Left kidney (tissue), 8 donors: ENCODE measurements at places on chromosomes 2 and 18. TPM values are rescaled to one million over a fixed set of nuclear protein-coding genes. Genes with fewer than 3 reads are reported as not detected.
A peak's percentile ranks its signal among the peaks of the same experiment; 100 is the strongest.

GRCh38 chr2:123077101-123077500 is 948.0 kb upstream of the CNTNAP5 start:
- no peak for DNase-seq

DNA sequence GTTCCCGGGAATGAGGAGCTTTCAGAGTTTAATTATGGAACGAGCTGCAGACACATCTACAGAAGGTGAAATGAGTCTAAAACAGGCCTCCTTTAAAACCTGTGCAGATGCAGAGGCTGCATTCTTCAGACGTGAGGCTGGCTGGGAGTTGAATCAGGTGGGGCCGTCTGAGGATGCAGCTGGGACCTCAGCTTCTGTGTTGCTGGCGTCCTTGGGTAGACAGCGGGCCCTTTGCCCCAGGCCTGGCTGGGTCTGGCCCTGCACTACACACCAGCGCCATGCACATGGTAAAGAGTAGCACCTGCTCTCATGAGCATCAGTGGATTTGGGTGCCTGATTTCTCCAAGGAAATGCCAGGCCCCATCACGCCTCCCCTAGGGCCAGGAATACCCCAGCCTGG is 67.3 kb downstream of the TMEM18 start:
- no peak for DNase-seq

GRCh38 chr2:119771331-119771730 is 11.6 kb downstream of the PTPN4 start:
- DNase-seq, result no peak

PSTPIP2 gene
- polyA plus RNA-seq, result 17.1 TPM

GRCh38 chr2:234958746-234959395 is 7.1 kb downstream of the SH3BP4 start:
- no peak for DNase-seq

DNA sequence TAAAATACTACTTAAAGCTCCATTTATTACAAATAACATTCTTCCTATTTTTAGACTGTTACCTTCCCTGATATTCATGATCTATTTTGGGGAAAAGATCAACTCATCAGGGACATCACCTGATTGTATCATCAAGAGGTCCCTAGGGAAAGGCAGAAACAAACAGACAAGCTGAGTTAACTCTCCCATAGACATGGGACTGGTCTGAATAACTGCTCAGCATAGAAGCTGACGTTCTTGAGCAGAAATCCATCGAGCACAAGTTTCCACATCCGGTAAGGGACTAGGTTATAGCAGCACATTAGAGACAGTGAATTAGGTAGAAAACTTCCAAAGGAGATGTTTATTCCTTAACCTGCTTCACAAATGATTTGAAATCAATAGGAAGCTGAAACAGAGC is 1100.4 kb upstream of the SLC39A10 start:
- DNase-seq, result no peak

DNAJC5G gene
- polyA plus RNA-seq, result 2.0 TPM

DNA sequence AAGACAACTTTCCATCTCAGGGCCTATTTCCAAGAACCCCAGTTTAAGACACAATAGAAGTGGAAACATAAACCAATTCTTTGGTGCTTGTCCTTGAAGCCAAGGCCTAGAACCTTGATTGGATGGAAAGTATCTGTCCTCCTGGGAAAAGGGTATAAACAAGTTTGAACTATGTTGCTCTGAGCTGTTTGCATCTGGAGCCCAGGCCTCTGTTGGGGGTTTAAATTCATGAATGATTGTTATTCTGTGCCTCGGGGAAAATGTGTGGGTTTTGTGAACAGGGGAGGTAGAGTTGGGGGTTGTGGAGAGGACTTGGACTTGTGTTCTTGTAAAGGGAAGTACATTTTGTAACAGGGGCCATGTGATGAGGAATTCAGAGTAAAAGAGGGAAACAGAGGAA is 406.1 kb downstream of the SLC4A3 start:
- no peak for DNase-seq

GRCh38 chr18:32093102-32093511 is 1.4 kb downstream of the RNF138 start:
- peak; percentile 52 for DNase-seq

- DNase-seq, result no peak
These were observed 356.5 kb upstream of the GULP1 start for GRCh38 chr2:187935126-187935525.

DNA sequence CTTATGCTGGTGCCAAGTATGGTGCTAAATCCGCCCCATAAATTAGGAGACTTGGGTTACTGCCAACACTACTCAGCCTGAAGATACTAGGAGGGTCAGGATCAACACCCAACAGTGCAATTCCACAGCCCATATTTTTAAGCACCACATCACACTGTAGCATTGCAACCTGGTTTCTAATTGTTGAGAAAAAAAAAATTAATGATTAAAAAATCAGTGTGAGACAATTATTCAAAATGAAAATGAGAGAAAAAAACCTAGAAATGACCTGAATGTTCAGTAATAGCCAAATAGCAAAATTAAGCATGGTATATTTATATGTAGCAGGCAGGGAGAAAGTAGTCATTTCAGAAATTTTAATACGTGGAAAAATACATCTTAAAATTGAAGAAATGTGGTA is 29.2 kb upstream of the HNRNPLL start:
- no peak for DNase-seq

DNA sequence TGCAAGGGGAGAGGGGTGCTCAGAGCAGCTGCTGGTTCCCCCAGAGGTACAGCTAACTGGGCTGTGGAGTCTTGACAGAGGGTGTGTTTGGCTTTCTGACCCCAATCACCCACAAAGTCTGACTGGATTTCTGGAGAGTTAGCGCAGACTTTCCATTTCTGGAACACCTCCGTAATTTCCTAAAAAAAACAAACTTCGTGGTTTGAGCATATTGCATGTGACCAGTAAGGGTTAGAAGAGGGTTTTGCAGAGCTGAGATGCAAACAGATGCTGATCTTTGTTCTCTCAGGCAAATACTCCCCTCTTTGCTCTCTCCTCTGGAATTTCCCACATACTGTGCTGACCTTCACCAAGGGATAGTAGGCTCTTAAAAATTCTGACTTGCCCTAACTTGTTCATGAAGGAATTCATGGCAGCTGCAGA is 44.5 kb upstream of the TMEM247 start:
- DNase-seq, result no peak

ZBTB14 gene
- 25.1 TPM for polyA plus RNA-seq

DNA sequence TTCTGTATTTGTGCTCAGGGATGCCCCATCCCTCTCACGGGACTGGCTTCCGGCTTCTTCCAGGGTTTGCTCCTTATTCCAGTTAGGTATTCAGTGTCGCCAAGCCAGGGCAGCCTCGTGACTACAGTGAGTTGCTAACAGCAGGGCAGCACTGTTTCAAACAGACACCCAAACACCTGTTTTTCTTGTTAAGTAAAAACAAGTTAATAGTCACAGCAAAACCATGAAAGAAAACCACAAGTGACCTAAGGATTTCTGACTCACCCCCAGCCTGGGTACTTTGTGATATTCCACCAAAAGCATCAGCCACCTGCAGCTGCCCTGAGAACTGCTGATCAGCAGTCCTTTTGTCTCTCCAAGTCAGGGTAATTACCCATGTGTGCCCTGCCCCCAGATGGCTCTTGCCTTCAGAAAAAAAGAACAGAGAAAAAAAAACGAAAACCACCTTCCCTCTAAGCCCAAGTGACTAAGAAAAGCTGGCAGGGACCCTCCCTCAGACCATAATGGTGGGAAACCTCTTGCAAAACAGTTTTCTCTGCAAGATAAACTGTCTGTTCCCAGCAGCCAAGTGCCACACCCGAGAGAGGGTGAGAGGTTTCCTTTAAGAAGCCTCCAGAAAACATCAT is 178.2 kb downstream of the ANAPC1 start:
- DNase-seq, result peak; percentile 39

ZNF142 gene
- 20.3 TPM for polyA plus RNA-seq

SCYGR4 gene
- not detected for polyA plus RNA-seq

UNC80 gene
- polyA plus RNA-seq, result 2.2 TPM

OR6B2 gene
- polyA plus RNA-seq, result not detected

- no peak for DNase-seq
These were observed 134.6 kb downstream of the TMEFF2 start for GRCh38 chr2:192060161-192060560.

GRCh38 chr2:109500910-109501309 is 112.9 kb downstream of the SEPTIN10 start:
- no peak for DNase-seq

DNA sequence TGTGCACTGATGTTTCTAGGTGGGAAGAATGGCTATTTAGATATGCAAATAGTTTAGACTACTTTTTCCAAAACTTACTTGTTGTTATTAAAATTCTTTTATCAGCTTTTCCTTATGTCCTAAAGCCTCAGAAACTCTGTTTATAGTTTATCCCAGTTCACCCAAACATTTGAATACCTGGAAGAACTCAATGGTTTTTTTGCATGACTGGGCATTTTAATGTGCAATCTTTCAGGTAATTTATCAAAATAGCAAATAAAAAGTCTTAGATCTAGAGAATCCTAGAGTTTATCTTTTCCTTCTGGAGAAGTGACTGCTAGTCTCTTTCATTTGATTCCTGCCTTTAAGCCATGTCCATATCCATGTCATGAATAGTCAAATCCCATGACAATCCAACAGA is 9.6 kb upstream of the ADAM23 start:
- no peak for DNase-seq

KLHL41 gene
- polyA plus RNA-seq, result 1.9 TPM

DNA sequence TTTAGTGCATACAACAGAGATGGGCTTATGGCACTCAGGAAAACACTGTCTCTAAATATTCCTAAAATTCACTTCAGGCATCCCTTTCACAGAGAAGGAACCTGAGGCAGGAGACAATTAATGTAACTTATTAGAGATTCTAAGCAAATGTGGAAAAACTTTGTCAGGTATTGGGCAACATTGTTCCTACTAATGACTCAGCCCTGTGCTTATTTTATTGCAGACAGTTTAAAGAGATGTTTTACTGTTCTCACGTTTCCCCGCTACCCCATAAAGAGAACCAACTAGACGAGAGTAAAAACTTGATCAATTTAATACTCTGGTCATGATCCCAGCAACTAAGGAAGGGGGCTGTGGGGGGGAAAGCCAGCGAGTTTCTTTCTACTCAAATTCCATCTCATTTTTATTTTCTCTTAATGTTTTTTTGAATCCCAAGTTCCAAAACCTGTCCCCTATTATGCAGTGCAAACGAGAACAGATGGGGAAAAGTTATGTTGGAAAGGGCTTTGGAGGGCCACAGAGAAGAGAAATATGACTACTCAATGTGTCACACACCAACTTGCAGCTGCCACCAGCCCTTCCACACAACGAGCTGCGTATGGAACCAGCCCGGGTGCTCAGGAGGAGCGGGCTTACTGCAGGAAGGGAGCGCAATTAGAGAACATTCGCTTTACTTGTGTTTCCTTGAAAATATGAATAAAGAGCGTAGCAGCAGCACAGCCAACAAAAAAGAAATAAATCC is 18.7 kb upstream of the ACVR1 start:
- no peak for DNase-seq

LRP1B gene
- 1.1 TPM for polyA plus RNA-seq

GRCh38 chr2:6454286-6454990 is 411.3 kb downstream of the CMPK2 start:
- no peak for DNase-seq

- no peak for DNase-seq
These were observed 6.8 kb downstream of the SCTR start for GRCh38 chr2:119517433-119517832.

ALPP gene
- not detected for polyA plus RNA-seq

DNA sequence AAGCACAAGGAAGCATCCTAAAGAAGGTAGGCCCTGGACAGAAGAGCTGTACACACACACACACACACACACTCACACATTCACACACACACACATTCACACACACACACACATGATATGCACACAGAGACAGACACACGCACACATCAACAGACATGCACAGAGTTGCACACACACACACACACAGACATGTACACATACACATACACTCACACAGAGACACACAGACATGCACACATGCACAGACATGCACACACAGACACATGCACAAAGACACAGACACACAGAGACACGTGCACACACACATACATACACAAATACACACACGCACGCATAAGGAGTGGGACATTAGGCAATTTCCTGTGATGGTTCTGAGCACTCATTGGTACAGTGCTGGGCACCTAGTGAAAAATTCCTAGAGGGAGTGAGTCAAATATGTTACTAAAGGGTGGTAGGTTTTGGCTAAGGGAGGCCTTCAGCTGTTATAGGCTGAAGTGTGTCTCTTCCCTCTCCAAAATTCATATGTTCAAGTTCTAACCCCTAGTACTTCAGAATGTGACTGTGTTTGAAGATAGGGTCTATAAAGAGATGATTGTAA is 26.4 kb downstream of the THNSL2 start:
- DNase-seq, result no peak

PLGLB1 gene
- polyA plus RNA-seq, result 27.6 TPM

DNA sequence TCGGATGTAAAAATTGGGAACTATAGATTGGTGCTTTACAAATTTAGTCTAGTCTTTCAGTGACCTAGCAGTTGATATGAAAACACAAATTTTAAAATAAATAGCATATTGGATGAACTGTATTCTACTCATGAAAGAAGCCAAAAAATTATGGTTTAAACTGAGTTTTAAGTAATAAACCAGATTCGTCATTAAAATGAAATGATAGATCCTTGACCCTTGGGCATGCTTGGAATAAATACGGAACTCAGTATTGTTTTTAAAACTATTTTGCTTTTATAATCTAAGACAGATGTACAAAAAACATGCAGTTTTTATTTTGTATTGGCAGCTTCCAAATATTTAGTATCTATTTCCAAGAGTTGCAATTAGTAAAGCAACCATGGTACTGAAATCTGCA is 34.6 kb upstream of the TBR1 start:
- DNase-seq, result no peak

ADRA2B gene
- polyA plus RNA-seq, result 4.4 TPM

DNA sequence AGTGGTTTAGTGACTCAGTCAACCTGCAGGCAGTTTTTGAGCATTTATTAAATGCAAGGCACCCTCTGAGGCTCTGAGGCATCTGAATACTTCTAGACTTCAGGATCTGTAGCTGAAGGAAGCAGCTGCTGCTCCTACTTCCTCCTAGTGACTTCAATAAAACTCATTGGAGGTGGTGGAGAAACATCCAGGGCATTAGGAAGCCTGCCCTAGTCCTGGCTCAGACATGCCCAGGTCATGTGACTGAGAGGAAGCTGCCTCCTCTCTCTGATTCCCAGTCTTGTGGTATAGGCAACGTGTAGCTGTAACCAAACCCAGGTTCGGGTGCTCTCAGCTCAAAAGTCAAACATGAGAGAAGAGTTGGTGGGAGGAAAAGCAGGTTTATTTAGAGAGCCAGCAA is 287.2 kb upstream of the GYPC start:
- DNase-seq, result no peak

PDCD1 gene
- 0.13 TPM for polyA plus RNA-seq

GRCh38 chr2:132837769-132838168 is 167.8 kb upstream of the LYPD1 start:
- DNase-seq, result no peak

DNA sequence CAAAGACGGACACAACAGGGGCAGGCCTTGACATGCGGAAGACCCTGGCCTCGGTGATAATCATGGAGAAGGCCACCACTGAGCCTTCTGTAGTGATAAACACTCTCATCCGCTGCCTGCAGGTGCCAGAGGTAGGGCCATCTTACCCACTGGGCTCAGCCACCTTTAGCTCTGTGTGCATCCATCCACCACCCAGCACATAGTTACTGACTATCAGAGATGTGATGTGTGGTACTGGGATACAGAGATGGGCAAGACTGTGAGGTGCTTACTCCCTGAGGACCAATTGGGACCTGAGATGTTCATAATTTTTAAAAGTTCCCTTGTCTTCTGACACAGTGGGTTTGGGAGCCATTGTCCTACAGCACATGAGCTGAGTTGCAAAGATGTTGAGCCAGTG is 1.6 kb downstream of the MROH2A start:
- no peak for DNase-seq

ACVR1C gene
- polyA plus RNA-seq, result 0.23 TPM

- no peak for DNase-seq
These were observed 25.7 kb downstream of the CYP27C1 start for GRCh38 chr2:127194447-127194846.
